Activated B cell treated with CpG ODN at 0.5 μM for 24 hours (primary cell): ENCODE measurements at places on chromosomes 1 and 21.
A peak's percentile ranks its signal among the peaks of the same experiment; 100 is the strongest.

DNA sequence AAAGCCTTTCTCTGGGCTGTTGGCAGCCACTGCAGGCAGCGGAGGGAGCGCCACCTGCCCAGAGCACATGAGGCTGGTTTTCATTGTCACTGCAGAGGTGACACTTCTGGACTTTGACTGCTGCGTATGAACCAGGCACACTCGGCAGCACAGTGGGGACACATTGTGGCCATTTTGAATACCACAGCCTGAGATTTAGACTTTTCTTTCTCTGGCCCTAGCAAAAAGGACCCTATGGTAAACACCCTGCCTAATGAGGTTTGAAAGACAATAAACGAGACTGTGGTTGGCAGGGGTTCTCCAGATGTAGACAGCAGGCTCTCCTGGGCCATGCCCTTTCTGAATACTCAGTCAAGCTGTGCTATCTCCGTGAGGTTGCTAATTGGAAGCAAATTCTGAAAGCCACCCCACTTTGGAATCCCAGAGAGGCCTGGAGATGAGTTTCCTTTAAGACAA, 12.0 kb upstream of the KCNE2 start:
- peaks cover 29% of the 10 kb centered on the region for H3K27me3 ChIP-seq
- no peak overlapping the region for H3K27ac ChIP-seq
- H3K4me1 ChIP-seq, result peaks cover 3% of the 10 kb centered on the region
- no peak for DNase-seq

GRCh38 chr1:16625497-16626408, 12.4 kb upstream of the NBPF1 start:
- H3K27ac ChIP-seq, result no peak overlapping the region
- peaks cover 34% of the 10 kb centered on the region for H3K36me3 ChIP-seq
- H3K4me3 ChIP-seq, result no peak overlapping the region
- DNase-seq, result peak; percentile 29
- H3K27me3 ChIP-seq, result no peaks in the 10 kb centered on the region

- no peaks in the 10 kb centered on the region for H3K4me1 ChIP-seq
- H3K27ac ChIP-seq, result no peak overlapping the region
- H3K27me3 ChIP-seq, result no peaks in the 10 kb centered on the region
- no peak for DNase-seq
Measured at GRCh38 chr1:84682047-84682446, 8.2 kb downstream of the SSX2IP start.

GRCh38 chr1:113929750-113930498, 800 bp downstream of the HIPK1 start:
- peak overlapping the region; percentile 91 for H3K27ac ChIP-seq
- peak overlapping the region; percentile 99 for H3K4me3 ChIP-seq
- no peaks in the 10 kb centered on the region for H3K27me3 ChIP-seq
- H3K4me1 ChIP-seq, result peaks cover 54% of the 10 kb centered on the region

DNA sequence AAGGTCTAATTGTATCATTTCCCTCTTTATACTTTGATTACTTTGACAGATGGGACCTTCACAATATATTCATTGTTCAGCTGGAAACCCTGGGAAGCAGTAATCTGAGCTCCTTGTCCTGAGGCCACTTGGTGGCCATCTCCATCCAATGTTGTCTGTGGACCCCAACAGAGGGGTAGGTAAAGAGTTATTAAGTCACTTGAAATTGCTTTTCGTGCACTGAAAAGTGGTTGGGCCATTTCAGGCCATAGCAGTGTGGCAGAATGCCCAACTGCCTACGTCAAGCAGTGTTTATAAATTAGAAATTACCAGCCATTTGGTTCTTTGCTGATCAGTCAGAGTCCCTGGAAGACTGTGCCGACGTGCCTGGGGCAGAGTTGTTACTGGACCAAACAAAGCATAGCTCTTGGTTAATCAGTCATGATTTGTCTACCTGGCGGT, 308.3 kb upstream of the USP25 start:
- H3K36me3 ChIP-seq, result no peaks in the 10 kb centered on the region
- peaks cover 3% of the 10 kb centered on the region for H3K27me3 ChIP-seq
- no peak overlapping the region for H3K4me3 ChIP-seq

GRCh38 chr1:19504796-19505692, 19.7 kb upstream of the CAPZB start:
- H3K4me3 ChIP-seq, result peak overlapping the region; percentile 62
- H3K27me3 ChIP-seq, result no peaks in the 10 kb centered on the region
- peak overlapping the region; percentile 30 for H3K27ac ChIP-seq
- no peaks in the 10 kb centered on the region for H3K36me3 ChIP-seq
- DNase-seq, result no peak
- peaks cover 43% of the 10 kb centered on the region for H3K4me1 ChIP-seq

- H3K4me1 ChIP-seq, result no peaks in the 10 kb centered on the region
- no peak overlapping the region for H3K4me3 ChIP-seq
- H3K27me3 ChIP-seq, result no peaks in the 10 kb centered on the region
- H3K36me3 ChIP-seq, result no peaks in the 10 kb centered on the region
- no peak overlapping the region for H3K27ac ChIP-seq
- DNase-seq, result no peak
Measured at GRCh38 chr21:26437326-26438009, 135.6 kb downstream of the CYYR1 start.

- no peak overlapping the region for H3K27ac ChIP-seq
- peaks cover 2% of the 10 kb centered on the region for H3K27me3 ChIP-seq
- H3K4me1 ChIP-seq, result no peaks in the 10 kb centered on the region
- DNase-seq, result no peak
- H3K4me3 ChIP-seq, result no peak overlapping the region
Measured at GRCh38 chr1:171075041-171075440, 15.7 kb upstream of the FMO3 start.

- H3K4me1 ChIP-seq, result peaks cover 45% of the 10 kb centered on the region
- H3K4me3 ChIP-seq, result peak overlapping the region; percentile 39
- peaks cover 21% of the 10 kb centered on the region for H3K36me3 ChIP-seq
- no peaks in the 10 kb centered on the region for H3K27me3 ChIP-seq
- no peak for DNase-seq
Measured at GRCh38 chr1:100387209-100387608, 34.9 kb downstream of the CDC14A start.

DNA sequence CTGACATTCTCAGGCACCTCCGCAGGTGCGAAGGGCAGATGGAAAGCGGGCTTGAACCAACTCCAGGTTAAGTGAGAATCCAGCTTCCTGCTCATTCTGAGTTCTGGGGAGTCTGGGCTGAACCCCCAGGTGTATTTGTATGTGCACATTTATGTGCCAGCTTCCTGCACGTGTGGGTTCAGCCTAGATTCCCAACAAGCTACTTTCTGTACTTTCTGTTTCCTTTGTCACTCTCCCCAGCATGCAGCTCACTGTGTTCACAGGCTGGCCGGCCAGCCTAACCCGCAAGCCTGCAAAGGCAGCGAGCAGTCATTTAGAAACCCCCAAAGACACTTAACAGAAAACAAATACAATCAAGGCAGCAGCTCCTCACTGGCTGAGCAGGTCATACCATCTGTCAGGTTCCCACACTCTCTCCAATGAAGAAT, 1.3 kb upstream of the IL19 start:
- H3K27ac ChIP-seq, result peak overlapping the region; percentile 59
- H3K4me1 ChIP-seq, result peaks cover 81% of the 10 kb centered on the region
- H3K4me3 ChIP-seq, result peak overlapping the region; percentile 42
- no peaks in the 10 kb centered on the region for H3K27me3 ChIP-seq

- DNase-seq, result no peak
- H3K4me3 ChIP-seq, result no peak overlapping the region
- H3K27ac ChIP-seq, result peak overlapping the region; percentile 1
- H3K36me3 ChIP-seq, result peaks cover 79% of the 10 kb centered on the region
- no peaks in the 10 kb centered on the region for H3K27me3 ChIP-seq
Measured at GRCh38 chr21:44054710-44055109, 42.6 kb downstream of the TRAPPC10 start.

DNA sequence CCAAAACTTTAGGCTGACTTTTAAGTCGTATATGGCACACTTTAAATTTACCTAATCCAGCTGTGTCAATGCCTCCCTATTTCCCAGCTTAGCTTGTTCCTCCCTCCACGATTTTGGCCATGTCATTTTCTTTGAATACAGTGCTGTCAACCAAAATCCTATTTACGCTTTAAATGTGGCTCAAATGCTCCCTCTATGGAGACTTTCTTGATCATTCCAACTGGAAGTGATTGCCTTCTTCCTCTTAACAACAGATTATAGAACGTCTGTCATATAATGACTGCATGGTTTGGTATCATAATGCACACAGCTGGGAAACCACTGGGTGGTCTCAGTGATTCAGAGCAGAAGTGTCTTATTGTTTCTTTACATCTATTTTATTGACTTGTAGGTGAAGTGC, 18.9 kb upstream of the BATF3 start:
- H3K4me3 ChIP-seq, result no peak overlapping the region
- no peaks in the 10 kb centered on the region for H3K36me3 ChIP-seq
- no peak overlapping the region for H3K27ac ChIP-seq

- no peak overlapping the region for H3K4me3 ChIP-seq
- H3K36me3 ChIP-seq, result no peaks in the 10 kb centered on the region
- no peak overlapping the region for H3K27ac ChIP-seq
- no peaks in the 10 kb centered on the region for H3K27me3 ChIP-seq
- peaks cover 26% of the 10 kb centered on the region for H3K4me1 ChIP-seq
- DNase-seq, result no peak
Measured at GRCh38 chr1:199509456-199509855, 518.1 kb upstream of the NR5A2 start.

GRCh38 chr1:173258479-173259264, 51.5 kb upstream of the TNFSF4 start:
- no peak for DNase-seq
- no peak overlapping the region for H3K4me3 ChIP-seq
- H3K36me3 ChIP-seq, result peaks cover 5% of the 10 kb centered on the region
- H3K27ac ChIP-seq, result no peak overlapping the region
- no peaks in the 10 kb centered on the region for H3K27me3 ChIP-seq

- peaks cover 20% of the 10 kb centered on the region for H3K36me3 ChIP-seq
- peak overlapping the region; percentile 0 for H3K4me3 ChIP-seq
- H3K27ac ChIP-seq, result peak overlapping the region; percentile 73
- no peak for DNase-seq
- peaks cover 68% of the 10 kb centered on the region for H3K4me1 ChIP-seq
Measured at GRCh38 chr1:93095804-93096585, 16.9 kb downstream of the MTF2 start.

DNA sequence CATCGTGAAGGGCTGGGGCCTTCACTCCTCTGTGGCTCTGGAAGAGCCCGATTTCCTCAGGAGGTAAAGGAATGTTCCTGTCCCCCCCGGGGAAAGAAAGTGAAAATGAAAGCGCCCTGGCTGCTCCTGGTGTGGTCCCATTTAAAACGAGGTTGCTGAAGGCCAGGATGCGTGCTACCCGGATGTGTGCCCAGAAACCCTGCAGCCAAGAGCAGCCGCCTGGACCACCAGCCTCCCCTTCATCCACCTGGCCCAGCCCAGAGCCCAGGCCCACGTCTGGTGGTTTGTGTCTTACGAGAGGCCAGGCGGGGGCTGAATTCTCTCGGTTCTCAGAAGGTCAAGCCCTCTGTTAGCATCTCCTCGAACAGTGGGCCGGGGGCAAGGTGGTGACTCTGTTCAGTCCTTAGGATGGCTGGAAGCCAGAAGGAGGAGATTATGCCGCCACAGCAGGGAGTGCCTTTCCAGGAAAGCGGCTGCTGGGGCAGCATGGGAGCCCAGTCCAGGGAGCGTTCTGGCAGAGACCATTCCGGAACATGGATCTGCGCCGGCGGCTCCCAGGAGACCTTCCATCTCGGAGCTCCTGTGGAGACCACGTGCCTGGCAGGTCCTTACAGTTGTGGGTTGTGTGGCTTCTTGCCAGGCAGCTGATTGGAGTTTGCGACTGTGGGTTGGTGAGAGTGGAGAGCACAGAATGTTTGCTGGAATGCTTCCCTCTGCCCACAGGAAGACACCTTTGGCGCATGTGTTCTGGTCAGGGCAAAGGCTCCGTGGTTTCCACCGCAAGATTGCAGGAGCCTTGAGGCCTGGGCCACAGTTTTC, 1.4 kb downstream of the GUK1 start:
- H3K36me3 ChIP-seq, result peaks cover 13% of the 10 kb centered on the region
- peak overlapping the region; percentile 99 for H3K27ac ChIP-seq
- no peaks in the 10 kb centered on the region for H3K27me3 ChIP-seq
- DNase-seq, result no peak

DNA sequence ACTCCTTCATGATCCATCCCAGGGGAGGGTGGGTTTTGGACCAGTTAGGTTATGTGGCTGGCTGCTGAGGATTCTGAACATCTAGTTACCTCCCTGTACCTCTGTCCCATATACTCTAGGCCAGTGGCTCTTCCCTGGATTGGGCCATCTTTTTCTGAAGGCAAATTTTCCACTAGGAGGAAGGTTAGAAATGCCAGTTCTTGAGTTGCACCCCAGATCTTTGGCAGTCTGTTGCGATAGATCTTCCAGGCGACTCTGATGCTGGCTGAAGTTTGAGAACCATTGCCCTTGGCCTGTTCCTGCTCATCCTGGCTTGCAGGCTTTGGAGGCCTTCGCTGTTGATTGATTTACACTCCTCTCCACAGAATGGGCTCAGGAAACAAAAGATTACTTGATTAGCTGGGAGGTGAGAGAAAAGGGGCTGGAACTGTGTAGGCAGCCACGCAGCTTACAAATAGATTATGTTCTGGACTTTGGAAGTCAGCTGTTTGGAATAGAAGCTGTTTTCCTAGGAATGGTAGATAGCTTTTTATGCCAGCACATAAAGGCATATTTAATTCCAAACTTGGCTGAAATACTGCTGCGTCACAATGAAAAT, 110.1 kb downstream of the MRPS6 start:
- DNase-seq, result no peak
- H3K4me3 ChIP-seq, result no peak overlapping the region
- H3K4me1 ChIP-seq, result no peaks in the 10 kb centered on the region
- H3K27ac ChIP-seq, result no peak overlapping the region
- H3K36me3 ChIP-seq, result no peaks in the 10 kb centered on the region

- no peaks in the 10 kb centered on the region for H3K36me3 ChIP-seq
- H3K27ac ChIP-seq, result no peak overlapping the region
- H3K4me1 ChIP-seq, result no peaks in the 10 kb centered on the region
- no peak overlapping the region for H3K4me3 ChIP-seq
- no peaks in the 10 kb centered on the region for H3K27me3 ChIP-seq
Measured at GRCh38 chr1:103156966-103157365, 48.6 kb upstream of the COL11A1 start.

DNA sequence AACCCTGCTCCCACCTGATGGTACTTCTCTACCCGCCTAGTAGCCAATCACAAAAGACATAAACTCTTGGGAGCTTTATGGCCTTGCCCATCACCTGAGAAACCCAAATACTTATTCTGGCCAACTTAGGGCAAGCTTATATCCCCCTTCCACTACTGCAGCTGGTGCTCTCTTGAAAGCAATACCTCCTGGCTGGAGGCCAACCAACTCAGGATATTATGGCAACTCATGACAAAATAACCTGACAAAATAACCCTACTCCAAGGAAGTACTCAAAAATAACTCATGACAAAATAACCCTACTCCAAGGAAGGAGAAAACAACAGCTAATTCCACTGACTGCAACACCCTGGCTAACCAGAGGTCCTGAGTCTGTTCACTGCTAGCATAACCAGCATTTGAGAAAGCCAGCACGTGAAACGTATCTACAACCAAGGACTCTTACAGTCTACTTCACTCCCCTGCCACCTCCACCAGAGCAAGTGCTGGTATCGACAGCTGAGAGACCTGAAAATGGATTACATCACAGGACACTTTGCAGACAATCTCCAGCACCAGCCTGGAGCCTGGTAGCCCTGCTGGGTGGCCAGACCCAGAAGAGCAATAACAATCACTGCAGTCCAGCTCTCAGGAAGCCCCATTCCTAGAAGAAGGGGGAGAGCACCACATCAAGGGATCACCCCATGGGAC, 179.9 kb downstream of the COL24A1 start:
- DNase-seq, result no peak
- H3K27me3 ChIP-seq, result no peaks in the 10 kb centered on the region
- H3K4me3 ChIP-seq, result no peak overlapping the region
